Karpas-422 (cell line): ENCODE measurements at places on chromosomes 16 and 17.

GRCh38 chr17:72433797-72434196, 313.0 kb downstream of the SOX9 start:
- DNase-seq = no peak

DNA sequence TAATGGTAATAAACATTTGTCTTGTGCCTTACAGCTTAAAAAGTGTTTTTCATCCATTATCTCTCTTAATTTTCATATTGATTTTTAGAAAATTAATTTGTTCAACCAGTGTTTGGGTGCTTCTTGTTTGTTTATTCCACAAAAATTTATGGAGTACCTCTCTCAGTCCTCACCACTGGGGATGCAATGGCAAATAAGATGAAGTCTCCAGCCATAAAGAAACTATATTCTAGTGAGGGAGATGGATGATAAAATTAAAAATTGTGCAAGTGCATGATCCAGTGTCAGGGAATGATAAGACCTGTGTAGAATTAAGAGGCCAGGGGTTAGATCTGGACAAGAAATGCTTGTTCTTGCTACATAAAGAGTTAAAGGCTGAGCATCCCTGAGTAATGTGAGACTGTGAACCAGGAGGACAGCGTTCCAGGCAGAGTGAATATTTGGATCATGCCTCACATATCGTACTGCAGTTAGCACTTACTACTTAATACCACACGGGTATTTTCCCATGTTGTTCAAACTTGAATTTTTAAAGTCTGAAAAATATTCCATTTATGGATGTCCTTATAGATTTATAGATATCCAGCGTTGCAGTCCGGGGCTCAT, 535.7 kb upstream of the HSBP1 start:
- DNase-seq = no peak

- DNase-seq = no peak
These were observed 30.9 kb upstream of the SUPT4H1 start for GRCh38 chr17:58382872-58383242.

DNA sequence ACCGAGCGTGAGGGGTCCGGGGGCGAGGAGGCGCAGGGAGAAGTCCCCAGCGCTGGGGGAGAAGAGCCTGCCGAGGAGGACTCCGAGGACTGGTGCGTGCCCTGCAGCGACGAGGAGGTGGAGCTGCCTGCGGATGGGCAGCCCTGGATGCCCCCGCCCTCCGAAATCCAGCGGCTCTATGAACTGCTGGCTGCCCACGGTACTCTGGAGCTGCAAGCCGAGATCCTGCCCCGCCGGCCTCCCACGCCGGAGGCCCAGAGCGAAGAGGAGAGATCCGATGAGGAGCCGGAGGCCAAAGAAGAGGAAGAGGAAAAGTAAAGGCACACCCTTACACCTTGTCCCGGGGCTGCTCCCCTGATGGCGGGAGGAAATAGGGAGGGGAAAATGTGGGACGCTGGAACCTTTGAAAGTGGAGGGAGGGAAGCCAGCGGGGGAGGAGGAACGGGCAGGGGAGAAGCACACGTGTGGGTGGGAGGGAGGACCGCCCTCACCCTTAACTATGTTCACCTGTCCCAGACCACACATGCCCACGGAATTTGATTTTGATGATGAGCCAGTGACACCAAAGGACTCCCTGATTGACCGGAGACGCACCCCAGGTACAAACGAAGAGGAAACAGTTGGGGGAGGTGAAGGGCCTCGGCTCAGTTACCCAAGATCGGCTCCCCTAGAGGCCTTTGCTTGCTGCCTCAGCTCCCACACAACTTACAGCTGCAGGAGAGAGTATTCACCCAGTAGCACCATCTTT, 916 bp downstream of the PAGR1 start:
- peak; percentile 81 for DNase-seq

GRCh38 chr16:22004341-22004740, 3.4 kb upstream of the PDZD9 start:
- no peak for DNase-seq

DNA sequence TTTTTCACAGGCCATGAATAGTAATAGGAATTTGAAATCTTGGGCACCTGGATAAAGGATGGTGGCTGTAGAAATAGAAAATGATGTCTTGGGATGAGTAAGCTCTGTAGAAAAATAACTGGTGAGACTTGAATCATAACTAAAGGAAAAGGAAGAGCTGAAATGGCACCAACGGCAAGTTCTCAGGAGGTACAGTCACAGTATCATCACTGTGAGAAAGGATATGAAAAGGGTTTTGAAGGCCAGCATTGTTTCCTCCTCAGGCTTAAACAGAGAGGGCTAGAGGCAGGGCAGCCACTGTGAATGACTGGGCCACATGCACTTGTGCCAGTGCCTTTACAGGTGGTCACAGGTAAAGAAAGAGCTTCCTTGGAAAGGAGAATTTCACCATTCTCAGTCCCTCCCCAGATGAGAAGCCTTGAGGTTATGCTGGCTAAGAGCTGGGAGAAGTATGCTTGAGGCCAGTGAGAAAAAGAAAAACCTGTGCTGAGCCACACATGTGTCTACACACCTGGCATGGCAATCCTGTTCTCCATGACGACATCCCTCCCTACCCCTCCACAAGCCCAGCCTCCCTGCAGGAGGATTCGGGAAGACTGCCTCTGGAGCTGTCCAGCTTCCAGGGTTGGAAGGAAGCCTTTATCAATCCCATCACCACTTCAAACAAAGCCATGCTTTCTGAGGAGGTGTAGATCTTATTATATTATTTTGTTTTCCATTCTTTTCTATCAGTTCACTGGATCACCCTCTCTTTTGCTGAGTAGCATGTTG, 3.8 kb upstream of the ANKFN1 start:
- no peak for DNase-seq
